ENCODE measurements at places on chromosomes 2 and 18.

GRCh38 chr2:38765551-38765950, 12.5 kb upstream of the GEMIN6 start:
- DNase-seq = no peak

- DNase-seq = no peak
Observed at GRCh38 chr2:18408638-18409037, 151.8 kb downstream of the RDH14 start.

GRCh38 chr2:223488814-223489213, 113.3 kb downstream of the SCG2 start:
- DNase-seq = no peak

GRCh38 chr2:75458201-75458600, 102.5 kb downstream of the EVA1A start:
- DNase-seq = no peak

GRCh38 chr2:96225016-96225533, 16.4 kb upstream of the STARD7 start:
- no peak for DNase-seq

DNA sequence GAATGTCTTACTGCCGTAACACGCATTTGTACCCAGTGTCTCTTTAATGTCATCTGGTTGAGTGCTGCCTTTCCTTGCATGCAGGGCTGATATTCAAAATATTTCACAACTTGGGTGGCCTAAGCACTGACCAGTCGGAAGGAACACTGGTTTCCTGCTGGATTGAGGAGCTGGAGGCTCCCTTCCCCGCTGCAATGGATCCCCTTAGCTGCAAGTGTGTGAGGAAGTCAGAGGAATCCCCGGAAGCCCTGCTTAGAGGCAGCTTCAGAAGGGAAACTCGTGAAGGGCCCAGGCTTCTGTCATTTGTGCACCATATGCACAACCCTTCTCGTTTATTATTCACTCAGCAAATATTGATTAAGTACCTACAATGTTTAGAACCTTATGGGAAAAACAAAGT, 33.2 kb upstream of the SP3 start:
- DNase-seq = no peak

- DNase-seq = no peak
Observed at GRCh38 chr2:175187378-175187777, 5.9 kb upstream of the ATP5MC3 start.
